HT1080 (cell line): ENCODE measurements at places on chromosomes 6 and 20.

- no peak for DNase-seq
Measured at GRCh38 chr6:84242265-84242664, 14.8 kb upstream of the CEP162 start.

DNA sequence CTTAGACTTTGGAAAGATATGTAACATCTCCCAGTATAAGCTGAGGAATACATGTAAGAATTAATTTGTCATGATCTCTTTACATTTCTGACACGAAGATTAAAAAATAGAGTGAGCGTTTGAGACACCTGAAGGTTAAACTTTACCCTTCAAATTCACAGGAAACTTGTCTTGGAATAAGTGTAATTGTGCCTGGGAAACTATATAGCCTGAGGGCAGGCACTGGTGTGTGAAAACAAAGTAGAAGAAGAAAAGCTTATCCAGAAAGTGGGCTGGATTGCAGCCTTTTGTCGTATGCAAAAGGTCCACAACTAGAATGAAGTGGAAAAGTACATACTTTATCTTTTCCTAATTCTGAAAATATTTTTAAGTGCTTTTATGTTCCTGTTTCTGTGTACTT, 275.7 kb upstream of the TCF21 start:
- no peak for DNase-seq

- no peak for DNase-seq
Measured at GRCh38 chr6:108874470-108875160, 26.4 kb downstream of the ARMC2 start.

DNA sequence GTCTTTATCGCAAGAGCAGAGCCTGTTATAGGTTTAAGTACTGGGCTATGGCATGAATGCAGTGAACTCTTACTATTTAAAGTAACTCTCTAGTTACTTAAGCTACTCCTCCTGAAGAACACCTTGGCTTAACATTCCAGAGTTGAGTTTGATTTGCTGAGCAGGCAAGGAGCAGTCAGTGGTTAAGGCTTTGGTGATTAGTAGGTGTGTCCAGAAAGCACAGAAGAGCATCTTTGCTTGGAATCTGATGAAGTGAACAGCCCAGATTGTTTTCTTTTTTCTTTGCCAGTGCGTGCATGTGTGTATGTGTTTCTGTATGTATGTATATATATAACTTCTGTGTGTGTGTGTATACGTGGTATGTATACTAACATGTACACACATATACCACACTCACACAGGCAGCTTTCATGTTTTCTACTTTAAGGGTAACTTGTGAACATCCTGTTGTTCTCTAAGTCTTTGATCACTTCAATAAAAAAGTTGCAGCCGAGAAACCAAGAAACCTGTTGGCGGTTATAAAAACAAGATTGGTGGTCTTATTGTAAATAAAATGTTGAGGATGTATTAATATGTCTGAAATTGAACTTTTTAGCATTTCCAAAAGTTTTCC, 56.2 kb upstream of the TULP4 start:
- no peak for DNase-seq

DNA sequence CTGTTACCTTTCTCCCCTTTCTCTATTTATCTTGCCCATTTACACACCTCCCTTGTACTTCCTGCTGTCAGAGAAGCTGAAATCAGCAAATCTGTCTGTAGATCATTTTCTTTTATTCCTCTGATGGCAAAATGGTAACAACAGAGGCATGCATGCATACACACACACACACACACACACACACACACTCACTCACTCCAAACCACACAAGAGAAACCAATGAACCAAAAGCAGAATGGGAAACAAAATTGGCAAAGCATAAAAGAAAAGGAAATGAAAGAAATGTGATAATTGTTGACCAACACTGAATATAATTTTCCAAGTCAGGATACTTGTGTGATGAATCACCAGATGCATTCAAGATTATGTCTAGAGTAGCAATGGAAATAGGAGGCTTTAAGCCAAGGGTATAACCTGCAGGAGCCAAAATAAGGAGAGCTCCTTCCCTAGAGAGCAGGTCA, 172.4 kb downstream of the PLCB4 start:
- peak; percentile 86 for DNase-seq

DNA sequence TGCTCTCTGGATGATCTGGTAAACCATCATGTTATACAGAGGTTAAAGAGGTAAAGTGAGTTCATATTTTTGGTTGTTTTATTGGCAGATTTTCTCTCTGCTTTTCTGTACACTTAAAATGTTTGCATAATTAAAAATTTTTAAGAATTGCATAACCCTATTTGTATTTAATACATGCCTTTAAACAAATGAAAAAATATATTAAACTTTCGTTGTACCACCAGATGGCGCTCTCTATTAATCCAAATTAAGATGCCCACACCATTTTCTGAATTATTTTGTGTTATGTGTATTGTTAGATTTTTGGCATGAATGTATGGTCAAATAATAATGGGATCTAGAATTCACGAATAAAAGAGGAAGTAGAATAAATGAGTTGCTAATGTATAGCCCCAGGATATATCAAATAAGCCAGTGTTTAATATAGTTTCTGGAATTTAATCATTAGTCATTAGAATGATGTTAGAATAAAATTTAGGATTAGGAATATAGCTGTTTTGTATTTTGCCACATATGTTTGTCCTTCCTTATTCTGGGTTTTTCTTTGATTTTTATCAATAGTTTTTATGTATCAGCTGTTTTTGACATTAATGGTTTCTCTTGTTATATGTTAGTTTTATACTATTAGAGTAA, 38.9 kb downstream of the SMAP1 start:
- peak; percentile 15 for DNase-seq

DNA sequence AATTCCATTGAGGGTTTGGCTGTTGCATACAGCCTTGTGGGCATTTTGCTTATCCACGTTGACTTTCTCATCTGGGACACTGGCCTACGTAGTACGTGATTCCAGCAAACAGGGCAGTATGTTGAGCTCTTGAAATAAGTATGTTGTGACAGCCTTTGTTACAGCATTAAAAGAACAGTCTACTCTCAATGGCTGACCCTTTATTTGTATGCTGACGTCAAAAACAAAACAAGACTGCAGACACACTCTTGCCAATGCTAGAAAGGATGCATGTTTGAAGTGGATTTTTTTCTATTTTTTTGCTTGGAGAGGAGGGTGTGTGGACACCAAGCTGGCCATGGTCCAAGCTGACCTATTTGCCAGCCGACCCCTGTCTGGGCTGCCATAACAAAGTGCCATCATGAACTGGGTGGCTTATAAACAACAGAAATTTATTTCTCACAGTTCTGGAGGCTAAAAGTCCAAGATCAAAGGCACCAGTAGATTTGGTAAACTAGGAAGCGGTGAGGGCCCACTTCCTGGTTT, 10.8 kb upstream of the SNHG17 start:
- DNase-seq: no peak

- no peak for DNase-seq
Measured at GRCh38 chr20:62064770-62065673, 659 bp downstream of the TAF4 start.

DNA sequence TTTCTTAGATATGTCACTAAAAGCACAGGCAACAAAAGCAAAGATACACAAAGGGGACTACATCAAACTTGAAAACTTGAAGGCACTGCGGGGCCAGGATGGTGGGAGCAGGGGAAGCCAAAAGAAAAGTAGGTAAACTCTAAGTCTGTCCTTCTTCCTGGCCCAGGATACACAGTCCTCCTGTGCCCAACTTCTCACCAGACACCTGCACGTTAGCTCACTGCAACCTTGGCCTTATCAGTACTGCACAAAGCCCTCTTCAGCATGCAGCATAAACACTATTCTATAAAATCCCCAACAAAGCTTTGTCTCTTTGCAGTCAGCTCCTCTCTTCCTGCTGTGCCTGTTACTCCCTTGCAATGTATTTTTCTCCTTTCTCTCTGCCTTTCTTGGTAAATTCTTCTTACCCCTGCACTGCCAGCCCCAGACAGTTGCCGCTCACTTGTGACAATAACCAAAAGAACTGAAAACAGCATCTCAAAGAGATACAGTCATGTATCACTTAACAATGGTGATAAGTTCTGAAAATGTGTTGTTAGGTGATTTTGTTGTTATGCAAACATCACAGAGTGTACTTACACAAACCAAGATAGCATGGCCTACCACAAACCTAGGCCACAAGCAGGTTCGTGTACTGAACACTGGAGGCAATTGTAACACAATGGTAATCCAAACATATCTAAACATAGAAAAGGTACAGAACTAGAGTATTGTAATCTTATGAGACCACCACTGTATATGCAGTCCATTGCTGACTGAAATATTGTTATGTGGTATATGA, 51.2 kb downstream of the NINL start:
- DNase-seq: no peak

GRCh38 chr6:136090929-136091328, 159.2 kb downstream of the MTFR2 start:
- DNase-seq: no peak

GRCh38 chr6:12537389-12537788, 179.2 kb upstream of the PHACTR1 start:
- DNase-seq: no peak

- DNase-seq: peak; percentile 79
Measured at GRCh38 chr6:124487623-124488431, 474.4 kb upstream of the RNF217 start.
